Right renal pelvis (tissue), 4 donors: ENCODE measurements at places on chromosomes 12 and 14. TPM values are rescaled to one million over a fixed set of nuclear protein-coding genes. Genes with fewer than 3 reads are reported as not detected.

CNPY2 gene
- 167 TPM for polyA plus RNA-seq

GRCh38 chr12:116878567-116879508 lies 2.4 kb downstream of the HRK start:
- no peak for DNase-seq

- no peak for DNase-seq
Measured at GRCh38 chr14:64818151-64818550, 61.6 kb downstream of the SPTB start.

ABCD2 gene
- polyA plus RNA-seq, result 0.04 TPM

LRFN5 gene
- 8.4 TPM for polyA plus RNA-seq

CHGA gene
- polyA plus RNA-seq, result 2.0 TPM

SPTB gene
- 11.0 TPM for polyA plus RNA-seq

DNA sequence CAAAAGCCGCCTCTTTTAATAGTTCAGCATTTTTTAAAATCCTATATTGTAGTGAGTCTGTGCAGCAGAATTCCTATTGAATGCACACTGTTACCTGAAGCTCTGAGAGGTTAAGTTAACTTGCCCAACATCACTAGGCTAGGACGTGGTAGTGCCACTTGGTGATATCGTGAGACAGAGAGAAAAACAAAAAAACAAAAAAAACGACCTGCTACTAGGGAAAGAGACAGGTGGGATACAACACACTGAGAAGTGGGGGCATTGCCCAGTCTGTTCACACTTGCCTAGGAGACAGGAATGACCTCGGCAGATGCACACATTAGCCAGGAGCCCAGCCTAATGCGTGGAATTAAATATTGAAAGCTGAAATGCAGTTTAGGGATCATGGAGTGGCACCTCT lies 129.7 kb upstream of the CCND2 start:
- DNase-seq, result no peak

DNA sequence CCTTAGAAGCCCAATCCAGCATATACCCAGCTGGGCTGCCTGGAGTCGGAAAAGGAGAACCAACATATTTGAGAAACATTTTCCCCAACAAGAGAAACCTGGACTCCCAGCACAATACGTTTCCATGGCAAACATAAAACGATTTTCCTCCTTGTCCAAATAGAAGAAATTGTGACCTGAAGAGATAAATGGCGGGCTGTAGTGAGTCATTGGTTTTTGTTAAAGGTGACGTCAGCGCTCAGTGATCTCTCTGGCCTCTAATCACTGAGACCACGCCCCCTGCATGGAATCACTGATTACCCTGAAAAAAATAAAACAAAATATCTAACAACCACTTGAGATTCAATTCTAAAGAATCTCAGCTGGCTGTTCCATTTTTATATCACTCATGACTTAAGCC lies 6.0 kb downstream of the CCDC60 start:
- DNase-seq, result no peak

CCDC38 gene
- 0.48 TPM for polyA plus RNA-seq

- DNase-seq, result no peak
Measured at GRCh38 chr14:105867961-105868599, 341.7 kb downstream of the TMEM121 start.

DNA sequence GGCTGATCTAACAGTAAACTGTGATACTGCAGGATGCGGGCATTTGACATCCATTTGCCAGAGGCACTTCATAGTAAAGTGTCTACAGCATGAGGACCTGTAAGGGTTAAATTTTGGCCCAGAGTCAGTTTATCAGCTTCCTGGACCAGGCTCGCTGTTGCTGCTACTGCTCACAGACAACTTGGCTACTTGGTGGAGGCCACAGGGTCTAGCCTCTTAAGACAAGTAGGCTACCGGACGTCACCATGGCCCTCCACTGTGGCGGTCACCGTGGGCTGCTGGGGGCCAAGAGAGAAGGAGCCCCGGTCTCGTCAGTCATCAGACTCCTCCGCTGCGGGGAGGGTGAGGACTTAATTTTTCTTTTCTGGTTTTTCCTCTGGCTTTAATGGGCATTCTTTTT lies 117.3 kb upstream of the PZP start:
- DNase-seq, result no peak

IAPP gene
- polyA plus RNA-seq, result not detected

DNA sequence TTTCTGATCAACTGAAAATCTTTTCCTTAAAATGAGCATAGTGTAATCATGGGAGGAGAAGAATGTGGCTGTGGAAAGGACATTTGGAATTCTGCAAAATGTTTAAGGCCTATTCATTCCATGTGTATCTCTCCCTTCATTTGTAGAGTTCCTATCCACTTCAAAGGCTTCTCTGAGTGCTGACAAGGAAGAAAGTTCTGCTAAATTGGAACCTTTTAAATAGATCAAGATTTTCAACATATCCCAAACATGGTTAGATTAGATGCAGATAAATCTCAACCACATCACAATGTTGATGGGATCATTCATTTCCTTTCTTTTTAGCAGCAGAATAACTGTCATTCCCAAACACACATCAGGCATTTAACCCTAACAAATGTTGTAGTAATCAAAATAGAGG lies 28.4 kb upstream of the SIX1 start:
- DNase-seq, result no peak

TMEM30B gene
- 13.2 TPM for polyA plus RNA-seq

DNA sequence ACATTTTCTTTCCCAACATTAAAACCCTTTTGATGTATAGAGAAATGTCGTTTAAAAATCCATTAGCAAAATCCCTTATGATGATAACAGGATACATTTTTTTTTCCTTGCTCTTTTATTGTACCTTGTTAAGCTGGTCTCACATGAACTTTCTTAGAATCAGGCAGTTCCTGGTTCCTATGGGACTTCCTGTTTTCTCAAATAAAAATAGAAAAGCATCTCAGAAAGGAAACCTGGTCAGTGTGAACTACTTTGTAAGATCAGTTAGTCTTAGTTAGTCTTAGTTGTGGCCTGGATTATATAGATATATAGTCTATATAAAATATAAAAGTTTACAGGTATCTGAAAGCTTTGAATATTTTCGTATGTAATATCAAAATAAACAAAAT lies 40.3 kb downstream of the LEMD3 start:
- DNase-seq, result no peak

CLEC1B gene
- 3.3 TPM for polyA plus RNA-seq

- no peak for DNase-seq
Measured at GRCh38 chr14:61470261-61470960, 149.0 kb downstream of the PRKCH start.

GRCh38 chr12:124538194-124539082 lies 29.0 kb downstream of the NCOR2 start:
- no peak for DNase-seq

TMCC3 gene
- polyA plus RNA-seq, result 43.2 TPM

- no peak for DNase-seq
Measured at GRCh38 chr14:24665440-24665991, 31.5 kb upstream of the GZMB start.

DNA sequence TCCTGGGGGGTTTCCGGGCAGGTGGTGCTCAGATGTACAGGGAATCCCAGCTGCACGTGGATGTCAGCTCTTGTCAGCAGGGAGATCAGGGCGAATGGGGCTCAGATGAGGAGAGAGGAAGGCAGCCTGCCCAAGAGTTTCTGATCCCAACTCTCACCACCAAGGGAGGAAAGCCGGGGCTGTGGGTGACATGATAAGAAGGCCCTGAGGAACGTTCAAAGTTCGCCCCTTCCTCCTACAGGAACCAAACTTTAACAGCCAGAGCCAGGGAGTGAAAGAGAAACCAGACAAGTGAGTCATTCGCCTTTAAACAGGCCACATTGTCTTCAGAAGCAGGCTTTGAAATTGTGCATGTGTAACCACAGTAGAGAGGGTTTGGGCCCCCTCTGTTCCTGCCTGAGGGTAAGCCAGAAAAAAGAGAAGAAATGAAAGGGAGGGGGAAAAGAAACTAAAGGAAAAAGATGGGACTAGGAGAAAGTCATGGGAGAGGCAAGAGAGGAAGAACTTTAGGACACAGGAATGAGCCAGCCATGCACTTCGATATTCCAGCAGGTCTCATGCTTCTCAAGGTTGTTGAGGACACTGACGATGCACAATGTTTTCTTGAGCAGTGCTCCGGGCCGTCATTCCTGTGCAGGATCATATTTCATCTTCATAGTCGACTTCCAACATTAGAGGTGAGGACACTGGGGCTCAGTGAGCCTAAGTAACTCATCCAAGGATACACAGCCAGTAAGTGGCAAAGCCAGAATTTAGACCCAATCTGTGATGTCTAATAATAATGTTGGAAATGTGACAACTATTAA lies 691.4 kb upstream of the TBX3 start:
- no peak for DNase-seq

- DNase-seq, result no peak
Measured at GRCh38 chr14:22311636-22312035, 277.4 kb downstream of the DAD1 start.
